NCI-H345 (cell line): ENCODE measurements at places on chromosomes 11 and 22.

- peak; percentile 77 for DNase-seq
Observed at GRCh38 chr22:17232406-17232805, 13.2 kb upstream of the ADA2 start.

GRCh38 chr22:34160141-34160783 lies 240.0 kb upstream of the LARGE1 start:
- no peak for DNase-seq

GRCh38 chr22:44026630-44027511 lies 2.8 kb downstream of the PARVB start:
- no peak for DNase-seq

DNA sequence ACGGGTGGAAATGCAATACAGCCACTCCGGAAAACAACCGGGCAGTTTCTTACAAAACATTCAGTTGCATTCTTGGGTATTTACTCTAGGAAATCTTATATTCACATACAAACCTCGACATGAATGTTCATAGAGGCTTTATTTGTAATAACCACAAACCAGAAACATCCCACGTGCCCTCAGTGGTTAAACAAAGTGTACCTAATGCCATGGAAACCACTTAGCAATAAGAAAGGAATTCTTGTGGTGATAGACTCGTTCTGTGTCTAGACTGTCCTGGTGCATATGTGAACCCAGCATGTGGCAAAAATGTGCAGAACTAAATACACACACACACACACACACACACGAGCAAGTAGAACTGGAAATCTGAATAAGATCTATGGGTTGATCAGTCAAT lies 1073.3 kb downstream of the TBC1D22A start:
- no peak for DNase-seq

GRCh38 chr22:44783581-44783980 lies 31.2 kb downstream of the ARHGAP8 start:
- no peak for DNase-seq

DNA sequence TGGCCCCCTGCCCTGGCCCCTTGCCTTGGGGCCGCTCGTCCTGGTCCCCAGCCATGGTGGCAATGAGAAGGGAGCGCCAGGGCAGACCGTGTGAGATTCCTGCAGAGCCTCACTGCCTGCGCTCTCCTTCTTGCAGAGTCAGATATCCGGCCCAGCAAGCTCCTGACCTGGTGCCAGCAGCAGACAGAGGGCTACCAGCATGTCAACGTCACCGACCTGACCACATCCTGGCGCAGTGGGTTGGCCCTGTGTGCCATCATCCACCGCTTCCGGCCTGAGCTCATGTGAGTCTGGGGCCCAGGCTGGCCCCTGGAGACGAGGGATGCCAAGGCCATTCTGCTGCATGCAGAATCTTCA lies 114.1 kb downstream of the MICAL2 start:
- DNase-seq, result no peak
